Activated CD4-positive, alpha-beta T cell treated with anti-CD3 and anti-CD28 coated beads, Interleukin-10, Interleukin-2, amounts not matched to agents 100 ng/mL and 50 ng/mL, durations not matched to agents 16 hours and 8 hours (primary cell): ENCODE measurements at places on chromosomes 11 and 22.

DNA sequence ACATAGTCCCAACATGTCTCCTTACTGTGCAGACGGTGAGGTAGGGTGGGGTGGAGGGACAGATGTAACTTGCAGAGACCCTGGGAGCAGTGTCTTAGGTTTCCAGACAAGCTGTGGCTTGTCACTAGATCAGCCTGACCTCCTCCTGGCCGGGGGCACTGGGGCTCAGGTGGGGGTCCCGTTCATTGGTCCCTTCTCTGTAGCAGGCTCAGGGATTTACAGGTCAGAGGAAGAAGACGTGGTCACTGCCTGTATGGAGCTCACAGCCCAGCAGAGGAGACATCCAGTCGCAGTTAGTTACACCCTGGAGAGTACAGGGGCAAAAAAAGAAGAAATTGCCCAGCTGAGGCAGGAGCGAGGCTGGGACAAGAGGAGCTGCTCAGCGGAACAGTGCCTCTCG lies 22.0 kb upstream of the TUB start:
- DNase-seq: no peak

GRCh38 chr22:43315687-43316217 lies 27.4 kb downstream of the SCUBE1 start:
- no peak for DNase-seq

- DNase-seq: peak; percentile 61
These were observed 650 bp upstream of the MAPK11 start for GRCh38 chr22:50270666-50271394.

GRCh38 chr22:47209547-47210023 lies 447.1 kb downstream of the TBC1D22A start:
- no peak for DNase-seq

DNA sequence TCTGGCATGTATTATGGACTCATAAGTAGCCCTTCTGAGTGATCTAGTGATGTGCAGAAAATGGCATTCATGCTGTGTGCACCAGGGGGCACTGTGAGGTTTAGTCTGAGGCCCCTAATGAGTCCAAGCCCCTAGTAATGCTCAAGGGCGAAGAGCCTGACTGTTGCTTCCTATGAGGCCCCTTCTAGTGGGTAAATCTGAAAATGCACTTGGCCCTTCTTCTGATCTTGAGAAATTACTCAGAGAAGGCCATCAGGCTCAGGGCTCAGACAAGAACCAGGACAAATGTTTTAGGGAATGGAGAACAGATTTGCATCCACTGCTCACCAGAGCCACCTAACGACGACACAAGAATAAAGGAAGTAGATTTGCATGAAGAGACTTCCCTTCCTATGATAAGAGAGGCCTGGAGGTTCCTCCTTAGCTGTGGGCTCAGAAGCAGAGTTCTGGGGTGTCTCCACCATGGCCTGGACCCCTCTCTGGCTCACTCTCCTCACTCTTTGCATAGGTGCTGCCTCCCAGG lies 75.8 kb downstream of the GGTLC2 start:
- DNase-seq: peak; percentile 63

- DNase-seq: no peak
These were observed 7.7 kb upstream of the TCF20 start for GRCh38 chr22:42277988-42278776.

- DNase-seq: no peak
These were observed 56.5 kb downstream of the BLID start for GRCh38 chr11:122059565-122059964.

- no peak for DNase-seq
These were observed 29.7 kb downstream of the PPIL2 start for GRCh38 chr22:21695430-21696085.

DNA sequence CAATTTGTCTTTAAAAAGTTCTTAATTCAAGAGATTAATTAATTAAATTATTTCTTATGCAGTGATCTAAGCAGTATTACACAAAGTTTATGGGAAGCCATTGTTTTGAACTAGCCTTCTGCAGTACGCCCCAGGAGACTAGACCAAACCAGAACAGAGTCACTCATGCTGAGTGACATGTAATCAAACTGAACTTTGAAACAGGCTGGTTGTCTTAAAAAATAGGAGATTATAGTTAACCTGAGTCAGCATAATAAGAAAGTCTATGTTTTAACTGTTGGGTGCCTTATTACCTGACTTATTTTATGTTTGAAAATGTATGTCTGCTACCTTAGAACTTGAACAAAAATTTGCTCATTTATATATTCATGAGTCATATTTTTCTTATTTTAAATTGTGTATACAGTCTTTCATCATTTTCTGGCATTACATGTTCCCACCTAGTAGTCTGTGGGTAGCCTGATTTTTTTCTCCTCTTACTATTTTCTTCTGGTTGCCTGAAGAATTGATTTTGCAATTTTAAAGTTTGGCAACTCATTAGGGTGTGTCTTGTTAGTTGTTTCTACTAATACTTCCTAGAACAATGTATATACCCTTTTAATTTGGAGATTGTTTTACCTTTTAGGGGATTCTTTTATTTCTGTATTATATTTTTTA lies 161.4 kb downstream of the AASDHPPT start:
- DNase-seq: no peak

DNA sequence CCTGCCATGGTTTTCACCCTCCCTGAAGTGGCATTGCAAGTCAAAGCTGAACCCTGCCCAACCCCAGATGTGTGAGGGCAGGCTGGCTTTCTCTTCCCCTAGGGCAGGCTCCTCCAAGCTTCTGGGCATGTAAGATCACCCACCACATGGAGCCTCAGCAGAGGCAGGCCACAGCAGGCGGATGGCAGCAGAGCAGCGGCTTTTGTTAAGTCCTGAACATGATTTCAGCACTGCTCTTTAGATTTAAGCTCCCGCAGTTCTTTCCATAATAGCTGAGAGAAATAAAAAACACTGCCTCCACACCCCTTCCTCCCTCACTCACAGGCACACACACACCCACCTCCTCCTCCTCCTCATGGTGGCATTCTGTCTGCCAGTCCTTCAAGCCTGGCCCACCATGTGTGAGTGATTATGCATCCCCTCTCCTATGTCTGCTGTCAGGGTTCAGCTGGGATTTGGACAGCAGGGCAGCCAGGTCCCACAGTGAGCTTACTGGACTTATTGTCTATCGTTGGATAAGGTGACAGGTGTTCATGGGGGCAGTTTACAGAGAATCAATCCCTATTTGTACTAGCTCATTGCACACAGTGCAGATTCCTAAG lies 5.0 kb upstream of the NTM start:
- DNase-seq: no peak
